ENCODE measurements at places on chromosomes 2 and 18.
A peak's percentile ranks its signal among the peaks of the same experiment; 100 is the strongest.

DNA sequence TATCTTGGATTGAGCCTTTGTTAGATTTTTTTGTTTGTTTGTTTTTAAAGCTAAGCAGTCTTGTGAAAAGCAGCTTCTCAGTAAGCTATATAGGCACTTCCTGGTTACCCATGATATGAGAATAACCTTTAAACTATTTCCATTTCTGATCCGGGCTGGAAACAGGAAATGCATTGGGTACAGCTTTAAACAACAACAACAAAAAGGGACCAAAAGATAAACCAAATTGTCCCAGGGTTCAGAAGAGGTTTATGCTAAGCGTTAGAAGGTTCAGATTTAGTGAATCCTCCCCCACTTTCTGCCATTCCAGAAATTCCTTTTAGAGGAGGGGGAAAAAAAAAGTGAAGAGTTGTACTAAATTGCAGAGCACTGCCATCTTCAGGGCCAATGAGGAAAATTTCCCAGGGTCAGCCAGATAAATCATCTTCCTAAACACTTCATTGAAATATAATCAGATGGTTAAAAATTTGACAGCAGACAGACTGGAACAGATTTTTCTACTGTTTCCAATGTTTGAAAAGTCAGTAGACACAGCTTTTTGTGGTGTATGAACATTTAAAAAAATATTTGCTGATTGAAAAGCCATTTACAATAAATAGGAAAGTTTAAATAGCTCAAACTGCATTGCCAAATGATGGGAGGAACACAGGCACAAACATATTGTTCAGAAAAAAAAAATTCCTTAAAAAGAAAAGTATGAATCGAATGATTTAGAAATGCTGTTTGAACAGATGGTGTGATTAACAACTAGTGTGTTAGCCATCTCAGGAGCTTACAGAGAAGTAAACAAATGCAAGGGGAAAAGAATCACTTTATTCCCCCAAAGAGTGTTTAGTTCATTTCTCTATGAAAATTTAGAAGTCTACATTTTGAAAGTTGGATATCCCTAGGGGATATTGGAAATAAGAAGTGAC lies 189.9 kb upstream of the TANK start:
- DNase-seq = peak; percentile 45

GRCh38 chr2:51149725-51150124 lies 117.8 kb upstream of the NRXN1 start:
- no peak for DNase-seq

- DNase-seq = no peak
These were observed 105.8 kb downstream of the RIT2 start for GRCh38 chr18:43009674-43010073.

- no peak for DNase-seq
These were observed 73.8 kb downstream of the HDAC4 start for GRCh38 chr2:239326831-239327535.

- DNase-seq = no peak
These were observed 64.2 kb upstream of the CDCA7 start for GRCh38 chr2:173290518-173290917.

DNA sequence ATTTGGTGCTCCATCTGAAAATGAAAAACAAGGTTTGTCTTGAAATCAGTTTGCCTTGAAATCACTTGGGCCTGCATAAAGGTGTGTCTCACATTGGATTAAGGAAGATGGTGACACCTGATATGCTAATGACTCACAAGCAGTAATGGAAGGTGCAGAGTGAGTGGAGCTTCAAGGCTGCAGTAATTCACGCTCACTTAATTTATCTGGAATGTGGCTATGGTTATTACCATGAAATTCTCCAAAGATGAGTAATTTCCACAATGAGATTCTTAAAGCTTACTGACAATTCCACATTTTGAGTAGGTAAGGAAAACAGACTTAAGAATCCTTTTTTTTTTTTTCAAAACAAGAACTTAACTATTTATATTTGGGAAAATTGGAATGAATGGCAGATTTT lies 156.8 kb downstream of the PAX3 start:
- no peak for DNase-seq

Data from large intestine (tissue), 12 donors.